ENCODE measurements at places on chromosomes 4 and X.

DNA sequence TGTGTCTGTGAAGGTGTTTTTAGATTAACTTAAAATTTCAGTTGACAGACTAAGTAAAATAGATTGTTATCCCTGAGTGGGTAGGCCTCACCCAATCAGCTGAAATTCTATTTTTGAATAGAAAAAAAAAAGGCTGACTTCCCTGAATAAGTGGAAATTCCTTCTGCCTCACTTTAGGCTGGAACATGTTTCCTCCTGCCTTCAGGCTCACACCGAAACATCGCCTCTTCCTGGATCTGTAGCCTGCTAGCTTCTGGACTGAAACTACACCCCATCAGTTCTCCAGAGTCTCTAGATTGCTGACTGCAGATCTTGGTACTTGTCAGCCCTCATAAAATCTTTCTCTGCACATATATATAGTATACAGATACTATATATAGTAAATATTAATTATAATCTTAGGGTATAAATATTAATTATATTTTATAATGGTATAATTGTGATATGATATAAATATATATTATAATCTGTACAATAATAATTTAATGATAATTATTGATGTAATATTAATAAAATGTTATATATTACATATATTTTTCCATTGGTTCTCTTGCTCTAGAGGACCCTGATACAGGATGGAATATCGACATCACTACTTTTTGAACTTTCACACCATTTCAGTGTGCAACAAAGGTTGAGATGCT, 13.7 kb upstream of the SLIT2 start:
- no peak for DNase-seq

GRCh38 chr4:140568507-140569306, at the start of gene UCP1:
TSS of gene UCP1 (minus strand) at chr4:140568961. CDS start at chr4:140568729, 232 bp downstream.
- DNase-seq = no peak

DNA sequence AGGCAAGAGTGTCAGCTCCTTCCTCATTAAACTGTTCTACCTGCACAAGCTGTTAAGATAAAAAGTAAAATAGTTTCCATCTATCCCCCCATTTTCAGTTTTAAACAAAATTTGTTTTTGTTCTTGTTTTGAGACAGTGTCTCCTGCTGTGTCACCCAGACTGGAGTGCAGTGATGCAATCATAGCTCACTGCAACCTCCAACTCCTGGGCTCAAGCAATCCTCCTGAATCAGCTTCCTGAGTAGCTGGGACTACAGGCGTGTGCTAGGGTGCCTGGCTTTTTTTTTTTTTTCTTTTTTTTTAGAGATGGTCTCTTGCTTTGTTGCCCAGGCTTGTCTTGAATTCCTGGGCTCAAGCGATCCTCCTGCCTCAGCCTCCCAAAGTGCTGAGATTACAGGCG, 105.4 kb downstream of the HS6ST2 start:
- no peak for DNase-seq

DNA sequence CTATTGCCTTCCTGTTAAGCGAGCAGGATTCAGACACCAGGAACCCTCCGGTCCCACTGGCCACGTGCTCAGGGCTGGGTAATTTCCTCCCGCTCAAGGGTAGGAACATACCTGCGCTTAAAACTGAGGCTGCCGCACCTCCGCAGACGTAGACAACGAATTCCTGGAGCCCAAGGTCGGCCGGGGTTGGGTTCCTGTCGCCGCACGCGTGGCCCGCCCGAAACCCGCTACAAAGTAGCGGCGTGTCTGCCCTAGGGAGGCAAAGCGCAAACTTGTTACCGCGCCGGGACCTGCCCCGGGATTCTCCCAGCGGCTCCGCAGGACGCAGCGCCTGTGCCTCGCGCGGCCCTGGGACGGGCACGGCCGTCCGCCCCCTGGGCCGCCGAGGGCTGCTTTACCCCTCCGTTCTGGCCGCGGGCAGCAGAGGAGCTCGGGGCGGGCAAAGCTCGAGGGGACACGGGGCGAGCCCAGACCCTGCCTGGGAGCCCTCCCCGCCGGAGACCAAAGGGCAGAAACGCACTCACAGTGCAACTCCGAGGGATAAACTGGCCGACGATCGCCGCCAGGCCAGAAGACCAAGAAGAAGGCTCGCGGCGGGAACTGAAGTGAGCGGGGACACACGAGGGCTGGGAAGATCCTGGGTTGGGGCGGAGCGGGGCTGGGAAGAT, at the start of gene ERVMER34-1:
ERVMER34-1 (minus strand) TSS at position 607 of the 668 bp plus-strand sequence. CDS start 5,905 bp downstream, outside the sequence.
- DNase-seq = peak; percentile 21

- DNase-seq = no peak
Observed at GRCh38 chrX:1072637-1073377, 139.6 kb downstream of the CRLF2 start.

- DNase-seq = no peak
Observed at GRCh38 chrX:154384284-154384892, 5.3 kb downstream of the EMD start.

- peak; percentile 34 for DNase-seq
Observed at GRCh38 chr4:15149234-15149838, 147.1 kb downstream of the CPEB2 start.

DNA sequence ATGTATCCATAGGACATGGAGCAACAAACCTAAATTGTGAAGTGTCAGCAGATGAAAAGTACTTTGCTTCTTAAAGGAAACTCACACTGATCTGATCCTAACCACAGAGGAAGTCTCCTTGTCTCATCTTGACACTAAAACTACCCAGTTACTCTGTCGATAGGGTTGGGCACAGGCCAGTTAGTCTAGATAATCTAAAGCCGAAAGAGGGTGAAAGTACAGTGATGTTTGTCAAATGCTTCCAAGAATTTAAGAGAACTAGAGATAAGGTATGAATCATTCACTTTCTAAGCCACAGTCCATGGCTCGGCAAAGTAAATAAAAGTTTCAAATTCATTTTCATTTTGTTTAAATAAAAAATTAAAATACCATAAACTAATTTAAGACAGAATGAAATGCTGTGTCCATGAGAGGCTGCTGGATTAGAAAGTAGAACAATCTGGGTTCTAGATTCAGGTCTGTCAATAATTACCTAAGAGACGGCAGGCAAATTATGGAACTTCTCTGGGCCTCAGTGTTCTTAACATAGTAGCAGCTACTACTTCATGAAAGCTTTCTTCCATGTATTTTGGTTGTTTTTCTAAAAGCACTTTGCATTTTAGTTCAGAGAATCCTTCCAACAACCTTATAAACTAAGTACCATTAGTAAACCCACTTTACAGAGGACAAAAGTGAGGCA, 176.7 kb downstream of the LDB2 start:
- no peak for DNase-seq

DNA sequence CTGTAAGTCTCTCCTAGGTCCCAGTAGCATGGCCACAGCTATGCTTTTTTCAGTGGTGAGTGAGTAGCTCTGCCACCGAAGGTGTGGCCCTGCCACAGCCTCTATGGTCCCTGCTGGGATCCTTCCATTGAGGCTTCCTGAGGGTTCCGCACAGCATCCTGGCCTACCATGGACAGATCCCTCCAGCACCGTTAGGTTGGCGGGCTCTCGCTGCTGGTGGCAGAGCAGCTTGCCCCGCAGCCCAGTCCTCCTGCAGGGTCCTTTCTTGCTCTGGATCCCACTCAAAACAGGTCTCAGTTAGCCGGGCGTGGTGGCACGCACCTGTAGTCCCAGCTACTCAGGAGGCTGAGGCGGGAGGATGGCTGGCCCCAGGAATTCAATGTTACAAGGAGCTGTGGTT, 2.4 kb upstream of the PDZD4 start:
- DNase-seq = no peak

- DNase-seq = no peak
Observed at GRCh38 chr4:187188741-187189140, 465.1 kb upstream of the FAT1 start.

DNA sequence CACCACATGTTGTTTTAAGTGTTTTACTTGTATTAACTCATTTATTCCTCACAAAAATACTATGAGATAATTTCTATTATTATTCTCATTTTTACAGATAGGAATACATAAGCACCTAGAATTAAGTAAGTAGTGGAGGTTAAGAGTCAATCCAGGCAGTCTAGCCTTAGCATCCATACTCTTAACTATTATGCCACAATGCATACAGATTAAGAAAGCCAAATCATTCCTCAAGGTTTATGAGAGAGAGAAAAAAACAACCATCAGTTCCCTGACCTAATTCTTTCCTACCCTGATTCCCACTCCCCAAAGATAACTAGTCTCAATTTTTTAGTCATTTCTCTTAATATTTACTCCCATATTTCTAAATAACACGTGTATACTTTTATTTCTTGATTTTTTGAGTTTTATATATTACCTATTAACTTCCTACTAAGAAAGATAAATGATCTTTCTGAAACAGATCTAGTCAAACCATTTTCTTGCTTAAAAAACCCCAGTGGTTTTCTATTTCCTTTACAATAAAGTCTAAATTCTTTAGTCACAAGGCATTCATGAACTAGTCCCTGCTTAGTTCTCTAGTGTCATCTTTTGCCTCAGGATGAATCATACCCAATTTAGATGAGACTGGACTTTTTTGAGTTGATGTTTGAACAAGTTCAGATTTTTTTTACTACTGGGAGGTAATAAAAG, 16.0 kb downstream of the UBA6 start:
- DNase-seq = no peak

DNA sequence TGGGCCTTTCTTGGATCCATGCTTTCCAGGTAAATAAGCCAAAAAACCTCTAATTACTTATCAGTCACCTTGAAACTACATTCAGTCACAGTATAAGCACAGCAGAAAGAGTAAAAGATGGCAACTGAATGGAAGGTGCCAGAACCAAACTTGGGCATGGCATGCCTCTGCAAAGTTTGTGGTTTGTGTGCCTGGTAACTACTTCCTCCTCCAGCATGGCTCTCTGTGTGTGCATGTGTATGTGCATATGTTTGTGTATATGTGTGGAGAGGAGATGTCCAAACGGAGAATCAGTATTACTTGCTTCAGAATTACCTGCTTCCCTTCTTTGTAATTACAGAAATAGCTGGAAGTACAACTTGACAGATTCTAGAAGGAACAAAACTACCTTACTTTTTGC, 67.5 kb downstream of the AGTR2 start:
- no peak for DNase-seq

All from GM10248 (cell line).